NB4 (cell line): ENCODE measurements at places on chromosomes 13 and 19.

GRCh38 chr13:45930177-45930576 is 78.6 kb upstream of the SIAH3 start:
- no peak for DNase-seq

DNA sequence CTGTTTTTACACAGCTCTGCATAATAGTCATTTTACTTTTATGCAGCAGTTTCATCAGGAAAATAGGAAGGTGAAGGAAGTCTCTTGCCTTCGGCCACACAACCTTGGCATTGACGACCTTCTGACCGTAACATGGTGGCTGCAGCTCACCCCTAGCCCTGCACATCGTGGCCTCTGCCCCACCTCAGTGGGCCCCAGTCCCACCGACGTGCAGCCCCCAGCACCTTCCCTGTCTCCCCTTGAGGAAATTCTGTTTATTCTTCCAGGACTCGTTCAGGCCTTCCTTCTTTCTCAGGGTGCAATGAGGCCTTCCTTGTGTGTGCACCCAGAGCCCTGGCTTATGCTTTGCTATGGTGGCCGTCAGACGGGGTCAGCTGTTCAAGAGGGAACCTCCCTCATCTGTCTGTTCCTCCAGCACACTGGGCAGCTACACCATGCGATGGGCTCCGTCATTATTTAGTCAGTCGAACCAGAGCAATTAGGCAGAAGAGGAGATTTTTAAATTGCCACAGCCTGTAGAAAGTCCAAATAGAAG is 33.3 kb downstream of the TMEM255B start:
- DNase-seq = no peak

DNA sequence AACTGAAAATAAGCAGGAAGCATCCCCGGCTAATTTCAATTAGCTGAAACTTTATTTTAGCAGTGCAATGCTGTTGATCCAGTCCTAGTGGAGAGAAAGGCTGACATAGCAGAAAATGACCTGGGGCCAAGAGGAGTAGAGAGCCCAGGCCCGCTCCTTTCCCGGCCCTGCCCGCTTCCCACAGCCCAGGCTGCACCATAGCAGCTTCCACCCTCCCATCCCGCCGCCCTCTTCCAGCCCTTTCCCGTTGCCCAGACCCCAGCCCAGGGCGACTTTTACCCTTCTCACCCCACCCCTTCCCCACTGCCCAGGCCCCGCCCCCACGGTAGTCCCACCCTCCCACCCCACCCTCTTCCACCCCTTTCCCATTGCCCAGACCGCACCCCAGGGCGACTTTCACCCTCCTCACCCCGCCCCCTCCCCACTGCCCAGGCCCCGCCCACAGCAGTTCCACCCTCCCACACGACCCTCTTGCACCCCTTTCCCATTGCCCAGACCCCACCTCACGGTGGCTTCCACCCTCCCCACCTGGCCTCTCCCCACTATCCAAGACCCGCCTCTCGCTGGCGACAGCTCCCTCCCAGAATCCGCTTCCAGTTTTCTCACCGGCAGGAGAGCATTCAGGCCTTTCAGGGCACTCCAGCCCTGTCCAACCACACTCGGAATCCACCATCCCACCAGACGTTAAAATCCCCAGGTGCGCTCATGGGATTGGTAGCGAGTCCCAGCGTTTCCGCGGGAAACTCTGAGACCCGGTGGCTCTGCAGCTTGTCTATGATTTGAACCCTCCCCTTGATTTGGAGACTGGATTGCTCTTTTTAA is 8.3 kb downstream of the ZNF160 start:
- no peak for DNase-seq

DNA sequence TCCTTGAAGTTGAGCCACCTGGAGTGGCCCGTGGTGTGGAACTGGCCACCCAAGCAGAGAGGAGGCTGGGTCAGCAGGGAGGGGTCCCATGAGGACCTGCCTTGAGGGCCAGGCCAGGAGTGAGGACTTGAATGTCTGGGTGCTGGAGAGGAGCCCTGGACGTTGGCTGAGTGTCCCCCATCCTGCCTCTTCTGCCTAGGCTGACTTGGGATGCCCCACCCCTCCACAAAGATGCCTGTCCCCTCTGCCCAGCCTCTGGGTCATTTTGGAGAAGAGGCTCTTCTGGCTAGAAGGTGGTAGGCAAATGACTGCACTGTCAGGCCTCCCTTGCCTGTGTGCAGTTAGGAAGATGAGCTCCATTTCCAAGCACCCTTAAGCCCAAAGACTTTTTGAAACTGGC is 1.7 kb downstream of the SSBP4 start:
- DNase-seq = no peak

DNA sequence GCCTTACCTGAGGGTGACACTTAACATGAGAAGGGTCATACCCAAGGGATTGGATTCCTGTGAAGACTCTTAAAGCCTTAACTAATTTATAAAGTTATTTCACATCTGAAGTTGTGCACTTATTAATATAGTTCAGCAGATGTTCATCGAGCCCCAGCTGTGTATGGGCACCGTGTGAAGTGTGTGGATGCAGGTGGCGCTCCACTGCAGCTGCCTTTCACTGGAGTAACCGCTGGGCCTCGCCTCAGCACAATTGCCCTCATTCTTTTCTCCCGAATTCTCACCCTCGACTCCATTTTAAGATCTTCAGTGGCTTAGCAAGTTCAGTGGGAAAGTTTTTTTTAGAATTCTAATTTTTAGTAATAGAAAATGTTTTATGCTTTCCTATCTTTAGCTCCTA is 66.2 kb downstream of the DPY19L3 start:
- no peak for DNase-seq

- no peak for DNase-seq
Measured at GRCh38 chr13:50598338-50598737, 245.2 kb downstream of the DLEU7 start.

GRCh38 chr13:30880856-30881155 is 25.3 kb upstream of the MEDAG start:
- DNase-seq = no peak

- DNase-seq = no peak
Measured at GRCh38 chr13:26658448-26659385, 101.2 kb downstream of the WASF3 start.

GRCh38 chr19:24062190-24062589 is 24.8 kb upstream of the ZNF254 start:
- DNase-seq = no peak

GRCh38 chr19:17049711-17050280 is 23.2 kb upstream of the CPAMD8 start:
- DNase-seq = no peak

DNA sequence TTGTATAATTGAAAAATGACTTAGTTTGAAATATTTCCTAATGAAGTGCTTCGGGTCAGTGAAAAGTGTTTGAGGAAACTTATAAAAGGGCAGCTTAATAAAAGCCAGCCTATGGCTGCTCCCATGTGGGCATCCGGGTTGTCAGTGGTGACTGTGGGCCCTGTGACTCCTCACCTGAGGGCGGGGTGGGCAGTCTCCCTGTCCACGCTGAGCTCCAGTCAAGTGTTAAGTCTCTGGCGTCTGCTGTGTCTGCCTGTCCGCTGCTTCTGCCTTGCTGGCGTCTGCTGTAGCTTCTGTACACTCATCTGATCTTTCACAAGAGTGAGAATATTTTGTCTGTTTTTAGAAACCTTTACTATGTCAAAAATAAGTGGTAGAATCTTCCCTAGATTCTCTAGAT is 7.1 kb downstream of the LAMP1 start:
- DNase-seq = no peak

DNA sequence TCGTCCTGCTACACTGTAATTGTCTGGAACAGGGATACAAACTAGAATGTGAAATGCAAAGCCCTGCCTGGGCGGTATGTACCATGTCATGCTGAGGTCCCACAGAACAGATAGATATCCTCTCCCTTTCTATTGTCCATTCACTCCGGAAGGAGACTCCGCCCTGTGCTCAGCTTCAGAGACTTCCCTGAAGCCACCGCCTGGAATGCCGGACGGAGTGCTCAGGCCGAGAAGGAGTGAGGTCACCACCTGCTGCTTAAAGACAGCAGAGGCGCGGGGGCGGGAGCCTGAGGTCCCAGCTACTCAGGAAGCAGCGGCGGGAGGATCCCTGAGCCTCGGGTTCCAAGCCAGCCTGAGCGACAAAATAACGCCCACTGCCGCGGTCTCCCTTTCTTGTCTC is 890 bp upstream of the ZNF611 start:
- DNase-seq = no peak

DNA sequence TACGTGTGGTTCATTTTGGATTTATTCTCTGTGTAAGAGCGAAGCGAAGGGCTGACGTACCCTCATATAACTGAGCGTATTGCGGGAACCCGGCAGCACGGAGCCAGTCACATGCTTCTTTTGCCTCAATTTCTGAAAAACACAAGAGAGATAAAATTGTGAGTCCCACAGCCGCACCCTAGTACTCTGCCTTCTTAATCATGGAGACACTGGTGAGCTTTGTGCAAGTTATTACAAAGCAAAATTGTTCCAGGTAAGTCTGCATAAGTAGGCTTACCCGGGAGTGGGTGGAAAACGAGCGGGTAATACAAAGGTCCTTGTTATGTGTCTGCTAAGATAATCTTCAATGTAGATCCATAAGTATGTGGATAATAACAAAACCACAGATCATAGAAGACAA is 118.1 kb downstream of the STARD13 start:
- DNase-seq = no peak

GRCh38 chr13:19795956-19796355 is 13.2 kb upstream of the PSPC1 start:
- DNase-seq = no peak

GRCh38 chr13:51726446-51727193 is 77.3 kb downstream of the DHRS12 start:
- DNase-seq = no peak

DNA sequence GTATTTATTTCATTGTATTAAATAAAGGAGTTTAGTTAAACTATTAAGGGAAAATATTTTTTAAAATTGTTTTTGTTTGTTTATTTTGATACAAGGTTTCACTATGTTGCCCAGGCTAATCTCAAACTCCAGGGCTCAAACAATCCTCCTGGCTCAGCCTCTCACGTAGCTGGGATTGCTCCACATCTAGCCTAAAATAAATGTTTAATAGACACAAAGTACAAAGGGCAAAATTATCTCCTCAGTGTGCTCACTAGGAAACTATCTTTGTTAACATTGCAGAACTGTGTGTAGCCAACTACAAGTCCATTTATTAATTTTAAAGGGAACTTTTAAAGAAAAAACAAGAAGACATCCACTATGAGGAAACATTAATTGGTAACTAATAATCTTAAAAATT is 207.2 kb upstream of the PCDH17 start:
- no peak for DNase-seq

- peak; percentile 9 for DNase-seq
Measured at GRCh38 chr19:52227196-52227940, 37.5 kb downstream of the PPP2R1A start.

GRCh38 chr19:17957149-17957849 is 9.6 kb upstream of the KCNN1 start:
- DNase-seq = no peak

DNA sequence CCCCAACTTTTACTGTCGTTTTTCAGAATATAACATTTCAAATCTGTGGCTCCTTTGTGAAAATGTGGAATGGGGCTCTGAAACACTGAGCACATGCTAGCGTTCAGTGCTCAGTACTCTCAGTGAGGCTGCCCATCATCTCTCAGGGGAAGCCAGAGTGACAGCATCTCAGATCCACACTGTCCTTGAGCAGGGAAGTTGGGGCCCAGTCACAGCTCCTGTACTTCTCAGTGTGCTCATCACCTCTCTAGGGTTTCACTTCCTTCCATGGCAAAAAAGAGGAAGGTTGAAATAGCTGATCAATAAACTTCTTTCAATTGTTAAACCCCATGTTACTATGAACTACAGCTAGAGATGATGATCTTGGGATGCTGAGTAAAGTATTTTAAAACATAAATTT is 565.9 kb upstream of the SPRY2 start:
- DNase-seq = no peak

GRCh38 chr19:38720559-38721236 is 23.6 kb downstream of the CAPN12 start:
- DNase-seq = no peak

DNA sequence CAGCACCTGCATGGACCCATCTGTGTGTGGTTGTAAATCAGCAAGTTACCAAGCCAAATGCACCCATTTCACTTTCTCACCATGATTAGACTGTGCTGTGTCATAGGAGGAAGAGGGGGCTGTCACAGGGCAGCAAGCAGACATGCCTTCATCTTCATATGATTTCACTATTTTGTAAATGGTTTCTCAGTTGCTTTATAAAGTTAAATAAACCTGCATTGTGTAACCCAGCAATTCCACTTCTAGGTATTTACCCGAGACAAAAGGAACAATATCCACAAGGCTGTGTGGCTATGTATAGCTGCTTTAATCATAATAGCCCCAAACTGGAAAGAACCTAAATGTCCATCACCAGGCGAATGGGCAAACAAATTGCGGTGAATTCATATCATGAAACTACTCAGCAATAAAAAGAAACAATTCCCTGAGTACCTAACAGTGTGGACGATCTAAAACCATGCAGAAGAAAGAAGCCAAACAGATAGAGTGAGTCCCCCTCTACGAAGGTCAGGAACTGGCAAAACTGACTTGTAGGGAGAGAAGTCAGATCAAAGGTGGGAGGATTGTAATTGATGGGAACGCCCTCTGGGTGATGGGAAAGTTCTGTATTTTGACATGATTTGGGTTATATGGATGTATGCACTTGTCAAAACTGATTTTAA is 185.4 kb downstream of the COL4A1 start:
- no peak for DNase-seq

DNA sequence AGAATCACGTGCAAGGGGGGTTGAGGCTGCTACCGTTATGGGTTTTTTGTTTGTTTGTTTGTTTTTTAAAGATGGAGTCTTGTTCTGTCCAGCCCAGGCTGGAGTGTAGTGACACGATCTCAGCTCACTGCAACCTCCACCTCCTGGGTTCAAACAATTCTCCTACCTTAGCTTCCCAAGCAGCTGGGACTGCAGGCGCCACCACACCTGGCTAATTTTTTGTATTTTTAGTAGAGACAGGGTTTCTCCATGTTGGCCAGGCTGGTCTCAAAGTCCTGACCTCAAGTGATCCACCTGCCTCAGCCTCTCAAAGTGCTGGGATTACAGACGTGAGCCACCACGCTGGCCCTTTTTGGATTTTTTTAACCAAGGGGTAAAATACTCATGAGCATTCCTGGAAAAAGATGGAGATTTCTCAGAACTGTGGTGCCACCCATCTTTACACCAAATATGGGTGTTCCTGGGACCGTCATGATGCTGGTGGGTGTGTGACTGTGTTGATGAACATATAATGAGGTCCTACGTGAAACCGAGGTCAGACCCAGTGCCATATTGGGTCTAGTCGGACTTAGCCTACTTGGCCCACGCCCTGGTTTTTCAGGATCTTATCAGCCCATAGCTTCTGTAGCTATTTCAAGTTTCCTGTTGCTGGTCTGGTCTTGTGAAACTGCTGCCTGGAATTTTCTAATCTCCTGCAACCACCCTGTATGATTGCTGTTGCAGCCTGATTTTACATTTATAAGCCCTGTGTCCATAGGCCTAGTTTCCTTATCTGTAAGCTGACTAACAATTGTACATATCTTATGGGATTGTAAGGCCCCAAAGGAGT is 6.2 kb downstream of the PPP1R15A start:
- DNase-seq = no peak

DNA sequence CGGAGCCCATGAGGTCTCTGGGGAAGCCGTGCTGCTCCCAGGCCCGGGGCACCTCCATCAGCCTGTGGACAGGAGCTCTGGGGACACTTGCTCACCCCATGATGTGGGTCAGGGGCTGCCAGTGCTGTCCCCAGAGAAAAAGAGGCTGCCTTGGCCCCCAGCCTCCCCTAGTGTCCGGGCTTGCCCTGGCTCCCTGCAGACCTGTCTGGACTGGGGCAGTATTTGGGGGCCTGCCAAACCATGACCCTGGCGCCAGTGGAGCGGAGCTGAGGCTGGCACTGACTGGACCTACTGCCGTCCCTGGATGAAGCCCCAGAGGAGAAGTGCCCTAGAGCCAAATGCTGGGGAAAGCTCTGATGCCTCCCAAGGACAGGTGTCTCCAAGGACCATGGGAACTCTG is 30.4 kb downstream of the ELAVL1 start:
- DNase-seq = no peak
